RWPE1 (cell line): ENCODE measurements at places on chromosomes 1 and 21.

GRCh38 chr1:98896711-98897445 is 107.8 kb downstream of the PLPPR5 start:
- no peak for DNase-seq

GRCh38 chr1:29676496-29676895 is 440.2 kb downstream of the PTPRU start:
- DNase-seq: no peak

DNA sequence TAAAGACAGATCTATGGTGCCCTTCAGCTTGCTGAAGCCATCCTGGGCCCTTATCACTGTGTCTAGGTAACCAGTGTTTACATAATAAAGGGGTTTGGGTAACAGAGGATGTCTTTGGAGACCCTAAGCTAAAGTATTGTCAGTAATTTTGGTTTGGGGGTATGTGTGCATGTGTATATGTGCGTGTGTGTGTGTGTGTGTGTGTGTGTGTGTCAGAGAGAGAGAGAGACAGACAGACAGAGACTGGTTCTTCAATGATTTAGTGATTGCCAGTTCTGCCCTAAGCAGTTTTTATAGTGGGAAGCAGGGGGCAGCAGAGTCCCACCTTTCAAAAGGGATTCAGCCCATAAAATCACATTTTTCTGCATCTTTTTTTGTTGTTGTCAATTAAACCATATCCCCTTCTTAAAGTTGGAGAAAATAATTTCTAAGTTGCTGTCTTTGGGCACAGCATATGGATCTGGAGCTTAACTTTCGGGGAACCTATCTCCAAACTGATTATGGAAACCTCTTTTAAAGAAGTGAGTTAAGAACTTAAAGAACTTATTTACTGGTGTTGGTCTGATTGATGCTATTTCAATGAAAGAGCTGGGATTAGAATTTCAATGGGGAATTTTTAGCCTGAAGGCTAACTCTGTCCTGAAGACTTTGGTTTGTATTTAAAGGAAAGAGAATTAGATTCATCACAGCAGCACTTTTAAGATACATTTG is 51.1 kb downstream of the ZNF326 start:
- peak; percentile 31 for DNase-seq

GRCh38 chr1:236141447-236142252 is 689 bp upstream of the GPR137B start:
- peak; percentile 50 for DNase-seq

DNA sequence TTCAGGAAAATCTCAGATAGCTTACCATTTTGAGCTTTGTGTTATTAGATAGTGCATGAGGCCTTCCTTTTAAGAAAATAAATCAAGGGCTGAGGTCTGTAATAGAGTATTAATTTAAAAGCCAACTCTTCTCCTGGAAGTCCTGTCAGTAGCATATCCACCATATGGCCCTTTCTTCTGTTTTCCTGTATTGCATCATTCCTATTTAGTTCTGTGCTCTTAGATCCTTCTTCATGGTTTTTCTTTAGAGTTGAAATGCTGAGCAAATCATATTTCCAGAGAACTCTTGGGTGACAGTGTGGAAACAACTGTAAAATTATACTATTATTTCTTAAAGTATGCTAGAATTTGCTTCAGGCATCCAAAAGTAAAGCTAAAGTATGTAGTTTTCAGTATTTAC is 91.7 kb downstream of the TTC3 start:
- DNase-seq: no peak

DNA sequence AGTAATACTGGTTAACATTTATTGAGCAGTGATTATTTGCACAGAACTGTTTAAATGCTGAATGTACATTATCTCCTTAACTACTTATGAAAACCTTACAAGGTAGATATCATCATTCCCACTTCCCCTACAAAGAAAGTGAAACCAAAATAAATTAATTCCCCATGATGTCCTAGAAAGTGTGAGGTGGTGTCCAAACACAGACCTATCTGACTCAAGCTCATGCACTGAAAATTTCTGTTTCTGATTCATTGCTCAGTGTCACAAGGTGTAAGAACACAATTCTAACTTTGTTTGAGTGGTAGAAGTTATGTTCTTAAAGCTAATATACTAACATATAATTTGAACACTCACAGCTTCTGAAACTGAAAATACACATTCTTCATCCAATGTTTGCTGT is 178.7 kb downstream of the MRPL39 start:
- DNase-seq: no peak

GRCh38 chr21:28310171-28310685 is 682.4 kb downstream of the LTN1 start:
- DNase-seq: no peak

DNA sequence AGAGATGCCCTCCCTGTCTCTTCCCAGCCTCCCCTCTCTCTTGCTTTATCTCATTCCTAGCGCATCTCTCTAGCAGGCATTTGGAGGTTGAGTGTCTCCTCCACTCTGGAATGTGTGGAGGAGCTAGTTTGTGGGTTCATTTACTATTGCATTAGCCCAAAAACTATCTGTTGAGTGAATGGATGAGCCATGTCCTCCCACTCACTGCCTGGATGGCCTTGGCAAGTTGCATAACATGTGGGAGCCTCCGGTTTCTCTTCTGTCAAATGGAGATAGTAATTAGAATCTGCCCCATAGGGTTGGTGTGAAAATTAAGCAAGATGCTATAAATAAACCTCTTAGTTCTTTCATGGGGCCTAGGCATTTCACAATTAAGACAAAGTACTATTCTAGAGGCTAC is 181.8 kb downstream of the KAZN start:
- DNase-seq: no peak

- peak; percentile 13 for DNase-seq
Measured at GRCh38 chr1:68049941-68050878, at the start of gene DIRAS3. DIRAS3 (minus strand) TSS chr1:68050627; CDS start chr1:68047297, 3,330 bp downstream.

DNA sequence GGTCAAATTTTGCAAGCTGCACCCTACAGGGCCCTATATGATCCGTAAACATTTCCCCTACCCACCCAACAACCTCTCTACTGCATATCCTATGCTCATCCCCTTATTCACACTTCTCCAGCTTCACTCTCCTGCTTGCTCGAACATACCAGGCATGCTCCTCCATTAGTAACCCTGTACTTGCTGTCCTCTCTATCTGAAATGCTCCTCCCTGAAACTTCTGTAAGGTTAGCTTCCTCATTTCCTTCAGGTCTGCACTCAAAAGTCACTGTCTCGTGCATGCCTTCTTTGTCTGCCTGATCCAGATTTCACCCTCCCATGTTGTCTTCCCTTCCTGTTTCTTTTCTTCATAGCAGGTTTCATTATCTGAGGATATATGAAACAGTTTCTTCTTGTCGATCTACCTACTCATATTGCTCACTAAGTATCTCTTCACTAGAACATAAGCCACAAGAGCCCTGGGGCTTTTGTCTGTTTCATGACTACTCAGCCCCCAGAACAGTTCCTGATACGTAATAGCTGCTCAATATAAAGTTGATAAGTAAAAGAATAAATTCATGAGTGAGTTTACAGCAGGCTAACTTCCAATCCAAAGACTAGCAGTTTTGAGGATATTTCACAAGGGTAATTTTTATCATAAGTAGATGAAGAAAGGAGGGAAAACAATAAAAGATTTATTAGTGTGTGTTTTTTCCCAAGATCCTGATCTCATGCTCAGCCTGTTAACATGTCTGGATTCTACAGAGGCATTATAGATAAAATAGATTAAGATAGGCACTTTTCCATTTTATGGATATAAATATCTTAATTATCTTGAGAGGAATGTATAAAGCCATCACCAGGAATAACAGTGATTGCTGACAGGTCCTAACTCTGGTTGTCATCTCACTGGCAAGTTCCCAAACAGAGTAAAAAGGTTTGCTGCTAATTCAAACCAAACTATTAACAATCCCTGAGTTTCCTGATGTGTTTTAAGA is 392.5 kb upstream of the ESRRG start:
- DNase-seq: no peak

- DNase-seq: no peak
Measured at GRCh38 chr1:83839566-83840173, 159.3 kb downstream of the TTLL7 start.

DNA sequence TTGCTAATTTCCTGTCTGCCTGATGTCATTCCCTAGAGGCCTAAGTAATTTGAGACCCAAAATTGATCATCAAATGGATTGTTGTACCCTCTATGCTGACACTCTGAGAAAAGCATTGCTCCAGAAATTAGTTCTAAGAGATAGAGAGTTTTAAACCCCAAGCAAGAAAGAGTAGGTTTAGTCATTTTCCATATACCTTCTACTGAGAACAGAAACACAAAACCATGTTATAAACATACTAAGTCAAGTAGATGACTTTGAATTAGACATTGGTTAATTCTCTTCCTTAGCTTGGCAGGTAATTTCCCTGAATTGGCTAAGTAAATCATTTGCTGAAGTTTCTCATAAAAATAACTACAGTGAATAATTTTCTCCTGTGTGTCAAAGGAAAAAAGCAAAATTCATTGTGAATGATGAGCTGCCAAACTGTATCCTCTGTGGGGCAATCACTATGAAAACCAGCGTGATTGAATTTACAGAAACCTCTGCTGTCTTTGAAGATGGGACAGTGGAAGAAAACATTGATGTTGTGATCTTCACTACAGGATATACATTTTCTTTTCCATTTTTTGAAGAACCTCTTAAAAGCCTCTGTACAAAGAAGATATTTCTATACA is 20.1 kb downstream of the FMO4 start:
- DNase-seq: no peak

- no peak for DNase-seq
Measured at GRCh38 chr21:44898851-44899767, 21.6 kb downstream of the ITGB2 start.

DNA sequence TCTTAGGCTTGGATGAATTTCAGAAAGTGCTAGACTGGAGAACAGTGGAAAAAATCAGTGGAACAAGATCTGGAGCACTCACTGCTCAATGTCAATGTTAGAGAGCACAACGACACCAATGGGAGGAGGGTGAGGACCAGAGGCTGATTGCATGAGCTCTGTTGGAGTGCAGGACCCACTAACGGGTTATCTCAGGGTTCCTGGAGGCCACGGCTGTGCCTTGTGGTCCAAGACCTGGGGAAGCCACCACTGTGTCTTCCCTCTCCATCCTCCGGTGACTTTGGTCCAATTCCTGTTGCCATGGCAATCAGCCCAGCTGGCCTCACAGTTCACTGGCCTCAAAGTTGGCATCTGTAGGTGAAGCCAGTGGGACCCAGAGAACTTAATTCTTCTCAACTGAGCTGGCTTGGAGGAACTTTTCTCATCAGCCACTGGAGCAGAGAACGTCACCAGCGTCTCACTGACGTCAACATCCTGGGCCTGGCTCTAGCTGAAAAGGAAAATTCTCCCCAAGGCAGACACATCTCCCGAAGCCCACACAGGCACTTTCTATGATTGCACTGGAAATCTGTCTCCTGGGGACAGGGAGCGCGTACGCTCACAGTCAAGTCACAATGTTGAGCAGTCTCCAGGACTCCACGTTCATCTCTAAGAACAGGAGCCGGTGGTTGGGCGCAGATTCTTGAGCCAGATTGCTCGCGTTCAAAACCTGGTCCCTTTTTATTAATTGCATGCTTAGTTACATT is 21.9 kb upstream of the GPR157 start:
- no peak for DNase-seq

DNA sequence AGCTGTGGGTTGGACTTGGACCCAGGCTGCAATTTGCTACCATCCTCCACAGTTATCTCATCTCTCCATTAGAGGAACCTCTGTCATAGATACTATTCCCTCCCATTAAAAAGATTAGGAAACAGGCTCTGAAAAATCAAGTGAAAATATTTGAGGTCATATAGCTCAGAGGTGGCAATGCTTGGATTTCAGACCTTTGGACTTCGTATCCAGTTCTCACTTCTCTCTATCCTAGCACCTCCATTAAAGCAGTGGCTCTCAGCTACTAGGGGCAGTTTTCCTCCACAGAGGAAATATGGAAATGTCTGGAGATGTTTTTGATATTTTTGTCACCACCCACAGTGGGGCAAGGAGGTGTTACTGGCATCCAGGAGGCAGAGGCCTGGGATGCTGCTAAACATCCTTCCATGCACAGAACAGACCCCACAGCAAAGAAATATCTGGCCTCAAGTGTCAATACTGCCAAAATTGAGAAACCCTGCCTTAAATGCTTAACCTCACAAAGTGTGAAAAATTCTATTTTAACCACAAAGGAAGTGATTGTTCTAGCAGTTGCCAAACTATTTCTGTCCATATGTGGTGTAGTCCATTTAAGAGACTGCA is 54.1 kb downstream of the C8A start:
- DNase-seq: no peak

DNA sequence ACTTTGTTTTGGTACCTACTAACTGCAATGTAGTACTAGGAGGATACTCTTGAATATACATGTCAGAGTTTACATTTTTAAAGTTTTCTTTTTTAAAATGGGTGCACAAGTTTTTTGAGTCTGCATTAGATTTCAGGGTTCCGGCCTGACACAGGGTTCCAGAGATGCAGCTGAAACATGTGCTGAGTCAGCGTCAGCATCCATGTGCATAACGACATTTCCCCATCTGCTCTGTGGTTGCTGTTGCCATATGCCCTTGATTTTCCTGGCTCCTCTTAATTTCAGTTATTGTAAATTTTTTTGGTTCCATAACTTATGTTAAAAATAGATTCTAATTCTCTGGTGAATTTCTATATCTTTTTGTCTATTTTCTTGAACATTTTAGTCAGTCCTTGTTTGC is 12.3 kb upstream of the METTL13 start:
- DNase-seq: no peak

- DNase-seq: no peak
Measured at GRCh38 chr1:87327376-87328271, 1.1 kb upstream of the LMO4 start.

- DNase-seq: no peak
Measured at GRCh38 chr1:109350655-109351054, 43.8 kb upstream of the MYBPHL start.

DNA sequence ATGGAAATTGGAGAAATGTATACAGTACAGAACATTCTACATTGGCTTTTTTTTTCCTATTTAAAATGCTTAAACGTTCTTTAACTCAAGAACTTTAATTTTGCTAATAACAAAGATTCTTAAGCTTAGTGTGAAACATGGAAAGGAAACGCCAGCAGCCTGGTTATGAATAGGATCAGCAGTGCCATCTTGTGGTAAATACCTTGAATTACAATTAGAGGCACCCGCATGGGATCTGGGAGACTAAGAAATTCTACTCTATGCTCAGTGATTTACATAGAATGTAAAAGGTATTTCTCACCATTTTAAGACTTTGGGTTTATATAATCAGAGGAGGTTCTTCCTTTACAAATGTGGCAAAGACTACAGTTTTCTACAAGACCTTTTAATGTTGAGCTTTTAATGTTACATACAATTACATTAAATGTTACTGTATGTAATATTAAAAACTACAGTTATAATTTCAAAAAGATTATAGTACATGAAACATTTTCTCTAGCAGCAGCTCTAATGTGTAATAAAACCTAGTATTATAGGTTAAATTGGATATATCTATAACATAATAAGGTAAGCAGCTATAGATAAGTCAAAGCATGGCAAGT is 32.1 kb upstream of the APOBEC4 start:
- DNase-seq: peak; percentile 79
